ENCODE measurements at places on chromosomes 16 and 17. TPM values are rescaled to one million over a fixed set of nuclear protein-coding genes. Genes with fewer than 3 reads are reported as not detected.

PRAC1 gene
- total RNA-seq, result not detected

KRT39 gene
- total RNA-seq, result not detected

PYY gene
- total RNA-seq, result not detected

CLN3 gene
- total RNA-seq, result 14.5 TPM

WFIKKN1 gene
- total RNA-seq, result 0.14 TPM

ITGAL gene
- total RNA-seq, result not detected

JPH3 gene
- total RNA-seq, result under 0.01 TPM

CASKIN1 gene
- 0.37 TPM for total RNA-seq

ACSM3 gene
- 0.83 TPM for total RNA-seq

KRT12 gene
- total RNA-seq, result not detected

TM4SF5 gene
- total RNA-seq, result not detected

TLCD3B gene
- 0.09 TPM for total RNA-seq

SLC38A7 gene
- total RNA-seq, result 38.3 TPM

KCNAB3 gene
- 0.18 TPM for total RNA-seq

GAST gene
- not detected for total RNA-seq

MT1H gene
- total RNA-seq, result not detected

USH1G gene
- under 0.01 TPM for total RNA-seq

AARSD1 gene
- 21.2 TPM for total RNA-seq

TRIM16 gene
- 40.9 TPM for total RNA-seq

CX3CL1 gene
- total RNA-seq, result 0.09 TPM

SECTM1 gene
- 15.6 TPM for total RNA-seq

Measured in smooth muscle cell of bladder (primary cell).